ENCODE measurements at places on chromosomes 5 and 9.

DNA sequence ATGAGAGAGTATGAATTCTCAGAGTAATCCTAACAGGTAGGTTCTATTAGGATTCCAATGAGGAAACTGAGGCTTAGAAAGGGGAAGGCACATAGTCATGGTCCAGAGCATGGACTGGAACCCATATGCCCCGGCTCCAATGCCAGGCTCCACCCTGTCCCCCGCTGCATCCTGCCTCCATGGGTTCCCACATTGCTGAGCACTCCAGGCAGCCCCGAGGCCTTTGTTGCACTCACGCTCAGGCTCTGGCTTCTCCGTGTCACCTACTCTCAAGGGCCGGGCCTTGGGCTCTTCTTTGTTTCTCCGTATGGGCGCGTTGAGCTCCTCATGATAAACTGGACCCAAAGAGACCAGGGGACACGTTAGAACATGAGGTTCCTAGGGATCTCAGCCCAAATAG lies 5.0 kb upstream of the TOR1A start:
- DNase-seq = no peak

GRCh38 chr5:78287833-78288232 lies 6.7 kb downstream of the AP3B1 start:
- DNase-seq = no peak

- DNase-seq = peak; percentile 79
Measured at GRCh38 chr5:73282383-73282782, 109.4 kb downstream of the TMEM174 start.

DNA sequence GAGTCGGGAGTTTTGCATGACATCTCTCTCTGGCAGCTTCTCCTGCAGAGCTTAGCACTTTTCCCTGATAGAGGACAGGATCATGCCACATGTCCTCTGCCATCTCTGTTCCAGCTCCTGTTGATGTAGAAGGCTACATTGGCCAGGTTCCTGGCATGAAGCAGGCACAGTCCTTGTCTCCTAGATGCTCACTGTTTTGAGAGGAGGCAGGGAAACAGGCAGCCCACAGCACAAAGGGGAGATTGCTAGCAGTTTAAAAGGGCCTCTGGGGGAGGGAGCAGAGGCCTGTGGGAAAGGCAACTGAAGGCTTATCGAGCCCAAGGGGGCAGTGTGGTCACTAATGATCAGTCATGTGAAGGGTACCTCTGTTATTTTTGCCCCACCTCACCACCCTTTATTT lies 10.7 kb downstream of the ARHGAP26 start:
- DNase-seq = no peak

DNA sequence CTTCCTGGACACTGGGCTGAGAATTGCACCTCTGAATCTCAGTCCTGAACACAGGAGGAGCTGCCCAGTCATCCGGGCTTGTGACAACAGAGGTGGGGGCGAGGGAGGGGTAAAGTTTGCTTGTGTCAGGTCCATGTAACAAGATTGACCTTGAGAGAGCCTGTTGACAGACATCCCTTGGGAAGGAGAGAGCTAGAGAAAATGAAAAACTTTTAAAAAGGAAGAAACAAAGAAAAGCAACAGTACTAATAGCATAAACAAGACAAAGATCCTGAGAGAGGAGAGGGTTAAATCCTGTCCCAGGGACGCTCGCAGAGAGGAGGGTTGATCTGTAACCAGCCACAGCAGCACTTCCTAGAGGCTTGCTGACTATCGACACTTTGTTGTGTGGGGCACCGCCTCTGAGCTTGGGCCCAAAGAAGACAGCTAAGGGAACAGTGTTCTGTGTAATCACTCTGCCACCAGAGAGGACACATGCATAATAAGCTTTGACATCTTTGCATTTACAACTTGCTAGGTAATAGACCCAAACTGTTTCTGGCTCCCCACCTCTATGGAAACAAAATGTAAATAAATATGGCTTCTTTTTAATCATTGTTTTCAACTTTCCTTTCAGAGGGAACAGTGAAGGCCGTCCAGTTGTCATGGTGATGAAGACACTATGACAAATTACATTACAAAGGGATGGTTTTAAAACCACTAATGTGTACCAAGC lies 363.7 kb downstream of the CSNK1G3 start:
- no peak for DNase-seq

DNA sequence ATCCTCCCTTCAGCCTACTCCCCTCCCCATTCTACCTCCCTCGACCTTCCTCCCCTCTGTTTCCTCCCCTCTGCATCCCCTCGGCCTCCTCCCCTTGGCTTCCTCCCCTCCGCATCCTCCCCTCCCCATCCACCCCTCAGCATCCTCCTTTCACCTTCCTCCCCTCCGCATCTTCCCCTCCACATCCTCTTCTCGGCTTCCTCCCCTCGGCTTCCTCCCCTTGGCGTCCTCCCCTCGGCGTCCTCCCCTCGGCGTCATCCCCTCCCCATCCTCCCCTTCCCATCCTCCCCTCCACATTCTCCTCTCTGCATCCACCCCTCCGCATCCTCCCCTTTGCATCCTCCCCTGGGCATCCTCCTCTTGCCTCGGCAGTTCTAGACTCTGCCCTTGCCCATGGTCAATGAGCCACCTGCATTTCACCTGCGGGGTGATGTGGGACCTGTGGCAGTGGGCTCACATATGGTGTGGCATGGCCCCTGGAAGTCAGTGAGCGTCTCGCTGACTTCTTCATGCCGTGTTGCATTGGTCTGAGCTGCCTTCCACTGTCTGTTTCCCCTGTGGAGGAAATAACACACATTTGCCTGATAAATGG lies 113.0 kb downstream of the WNK2 start:
- DNase-seq = no peak

- no peak for DNase-seq
Measured at GRCh38 chr9:130049431-130050210, 4.1 kb upstream of the GPR107 start.

DNA sequence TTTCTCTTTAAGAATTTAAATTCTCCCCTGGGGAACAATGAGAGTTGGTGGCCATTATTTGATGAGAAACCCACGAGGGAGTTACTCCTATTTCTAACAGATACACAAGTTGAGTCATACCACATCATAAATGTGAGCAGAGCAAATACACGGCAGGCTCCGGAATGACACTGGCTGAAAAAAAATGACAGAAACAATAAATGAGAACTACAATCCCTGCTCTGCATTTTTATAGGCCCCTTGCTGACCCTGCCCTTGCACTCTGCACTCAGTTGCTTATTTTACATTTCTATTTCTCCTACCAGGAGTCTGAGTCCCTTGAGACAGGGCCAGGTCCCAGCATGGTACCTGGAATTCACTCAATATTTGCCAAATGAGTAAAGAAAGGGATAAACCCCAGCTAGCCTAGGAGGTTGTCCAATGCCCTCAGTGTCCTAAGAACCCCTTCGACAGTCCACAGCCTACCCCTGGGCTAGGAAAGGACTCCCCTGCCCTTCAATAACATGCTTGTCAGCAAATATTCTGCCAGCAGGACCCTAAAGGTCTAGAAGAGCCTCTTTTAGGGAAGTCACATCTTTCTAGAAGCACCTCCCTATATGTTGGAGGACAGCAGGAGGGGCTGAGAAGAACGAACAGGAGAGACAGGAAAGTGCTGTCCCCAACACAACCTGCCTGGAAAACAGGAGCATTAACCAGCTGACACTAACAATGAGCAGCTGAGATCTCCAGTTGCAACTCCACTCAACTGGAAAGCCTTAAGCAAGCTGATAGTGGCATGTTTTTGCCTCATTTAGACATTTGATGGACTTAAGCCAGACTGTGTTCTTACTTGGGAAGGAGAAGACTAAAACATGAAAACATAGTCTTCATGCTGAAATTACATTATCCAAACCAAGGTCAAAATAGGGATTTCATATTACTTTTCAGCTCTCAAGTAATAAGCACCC lies 191.2 kb downstream of the ACTL7B start:
- no peak for DNase-seq

DNA sequence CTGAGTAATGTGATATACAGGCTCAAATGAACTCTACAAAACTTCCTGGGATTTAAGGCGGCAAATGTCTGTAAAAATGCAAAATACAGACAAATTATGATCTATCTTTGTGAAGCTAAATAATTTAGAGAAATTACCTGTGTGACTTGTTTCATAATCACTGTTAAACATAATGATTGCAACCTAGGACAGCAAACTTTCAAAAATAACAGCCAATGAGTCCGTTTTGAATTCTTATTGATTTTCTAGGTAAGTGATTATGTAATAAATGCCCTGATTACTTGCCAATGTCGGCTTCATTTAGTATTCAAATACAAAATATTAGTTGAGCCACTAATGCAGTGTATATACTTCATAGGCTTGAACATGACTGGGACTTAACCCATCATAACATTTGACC lies 238.2 kb upstream of the DAB2 start:
- DNase-seq = no peak

GRCh38 chr5:10418654-10419345 lies 22.9 kb upstream of the ROPN1L start:
- no peak for DNase-seq

- DNase-seq = no peak
Measured at GRCh38 chr9:22037954-22038690, 29.0 kb upstream of the CDKN2B start.

- DNase-seq = no peak
Measured at GRCh38 chr5:69432412-69433206, 17.7 kb downstream of the MARVELD2 start.

Data from NCI-H1092 (cell line).